T follicular helper cell (primary cell): ENCODE measurements at places on chromosomes 5 and 9.

GRCh38 chr9:125922854-125923253 lies 175.7 kb downstream of the PBX3 start:
- no peak for DNase-seq

- DNase-seq = no peak
These were observed 248.6 kb downstream of the TMEM232 start for GRCh38 chr5:110477911-110478310.

DNA sequence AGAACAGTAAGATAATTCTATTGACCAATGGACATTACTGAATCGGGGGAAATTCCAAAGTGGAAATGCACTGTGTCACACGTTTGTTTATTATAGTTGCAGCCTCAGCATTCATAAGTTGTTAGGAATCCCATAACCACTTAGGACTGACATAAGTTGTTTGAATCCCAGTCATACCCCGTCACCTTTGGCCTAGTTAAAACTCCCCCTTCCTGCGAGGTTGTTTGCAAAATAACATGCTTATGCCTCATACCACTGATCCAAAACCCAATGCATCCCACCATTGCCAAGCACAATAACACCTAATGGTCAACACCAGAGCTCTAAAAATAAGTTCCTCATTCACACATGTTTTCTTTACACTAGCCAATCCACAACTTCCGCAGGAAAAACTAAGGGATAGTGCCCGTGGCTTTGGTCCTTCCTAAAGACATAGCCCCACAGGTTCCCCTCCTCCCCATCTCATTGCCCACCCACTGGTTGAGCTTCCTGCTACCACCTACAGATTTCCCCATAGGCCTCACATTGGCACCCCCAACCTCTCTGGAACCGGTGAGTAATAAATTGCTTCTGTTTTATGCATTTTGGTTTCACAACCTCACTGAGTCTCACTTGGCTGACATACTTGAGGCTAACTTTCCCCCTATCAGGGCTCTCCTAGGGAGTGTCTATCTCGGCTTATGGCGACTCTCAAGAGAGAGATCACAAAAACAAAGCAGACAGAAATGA lies 42.3 kb upstream of the MUSK start:
- no peak for DNase-seq

DNA sequence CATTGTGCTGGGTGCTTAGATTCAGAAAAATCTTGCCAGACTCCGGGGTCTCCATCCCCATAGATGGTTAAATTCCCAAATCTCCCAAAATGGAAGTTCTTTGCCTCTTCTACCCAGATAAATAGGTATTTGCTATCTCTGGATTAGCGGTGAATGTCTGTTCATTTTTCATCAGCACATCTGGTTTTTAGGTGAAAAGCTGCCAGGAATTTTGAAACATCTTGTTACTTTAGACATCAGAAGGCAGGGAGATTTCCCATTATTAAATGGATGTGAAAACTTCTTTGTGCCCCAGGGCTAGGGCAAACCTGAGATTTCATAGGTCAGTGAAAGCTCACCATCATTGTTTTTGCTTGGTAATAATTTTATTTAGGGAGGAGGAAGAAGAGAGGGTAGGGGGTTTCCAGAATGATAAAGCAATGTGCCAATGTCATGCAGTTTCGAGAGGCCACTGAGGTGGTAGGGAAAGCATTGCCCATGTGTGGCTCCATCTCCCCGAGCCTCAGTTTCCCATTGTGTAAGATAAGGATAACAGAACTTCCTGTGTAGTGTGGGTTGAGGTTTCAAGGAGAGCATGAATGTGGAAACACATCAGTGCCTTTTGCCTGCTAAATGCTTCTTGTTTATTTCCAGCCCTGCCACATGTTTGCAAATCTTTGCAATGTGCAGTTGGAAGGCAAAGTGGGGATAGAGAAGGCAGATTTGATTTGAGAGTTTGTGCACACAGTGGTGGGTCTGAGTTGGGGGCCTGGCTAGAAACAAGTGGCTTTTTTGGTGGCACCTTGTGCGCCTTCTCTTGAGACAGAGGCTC lies 147.2 kb upstream of the KLF4 start:
- no peak for DNase-seq

DNA sequence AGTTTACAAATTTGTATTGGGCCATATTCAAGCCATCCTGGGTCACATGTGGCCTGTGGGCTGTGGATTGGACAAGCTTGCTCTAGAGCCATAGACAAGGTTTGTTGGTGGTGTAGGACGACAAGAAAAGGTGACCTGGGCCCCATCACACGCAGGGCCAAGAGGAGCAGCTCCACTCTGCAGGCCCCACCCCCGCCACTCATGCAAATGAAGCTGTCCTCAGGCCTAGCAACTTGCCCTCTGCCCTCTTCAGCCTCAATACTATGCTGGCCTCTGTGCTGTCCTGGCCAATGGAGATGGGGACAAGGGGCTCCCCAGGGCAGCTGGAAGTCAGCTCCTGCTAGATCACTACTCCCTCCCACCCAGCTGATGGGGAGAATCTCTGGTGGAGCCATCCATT lies 55.2 kb upstream of the TMEM252 start:
- no peak for DNase-seq

- DNase-seq = no peak
These were observed 437.3 kb upstream of the ADAMTSL1 start for GRCh38 chr9:18036422-18037187.

DNA sequence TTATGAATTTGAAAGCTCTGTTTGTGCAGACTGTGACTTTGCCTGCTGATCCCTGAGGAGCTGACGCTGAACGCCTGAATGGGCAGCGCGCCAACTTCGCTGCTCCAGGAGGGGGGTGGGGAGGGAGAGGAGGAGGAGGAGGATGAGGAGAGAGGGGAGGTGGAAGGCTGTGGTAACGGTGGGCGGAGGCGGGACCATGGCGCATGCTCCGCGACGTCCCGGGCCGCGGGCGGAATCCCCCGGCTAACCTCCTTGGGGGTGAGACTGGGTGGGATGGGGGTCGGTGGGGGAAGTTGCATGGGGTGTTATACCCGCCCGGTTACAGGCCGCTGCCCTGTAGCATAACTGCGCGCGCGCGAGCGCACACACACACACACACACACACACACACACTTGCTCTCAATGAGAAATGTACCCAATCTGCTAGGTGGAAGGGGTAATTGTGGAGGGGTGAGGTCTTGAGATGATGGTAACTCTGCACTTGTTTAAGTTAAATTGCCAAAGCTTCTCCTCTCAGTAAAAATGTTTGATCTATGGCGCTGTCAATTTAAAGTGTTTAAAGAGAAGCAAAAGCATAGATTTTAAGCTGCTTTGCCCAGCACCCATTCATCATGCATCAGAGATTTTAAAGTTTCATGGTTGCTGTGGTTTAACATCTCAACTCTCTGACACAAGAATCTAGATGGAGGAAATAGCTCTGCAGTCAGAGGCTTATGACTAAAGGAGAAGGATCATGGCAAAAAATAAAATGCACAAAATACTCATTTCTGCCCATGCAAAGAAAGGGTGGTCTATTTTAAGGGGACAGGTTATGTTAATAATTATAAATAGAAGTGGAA lies 76.6 kb upstream of the TBCA start:
- DNase-seq = no peak

DNA sequence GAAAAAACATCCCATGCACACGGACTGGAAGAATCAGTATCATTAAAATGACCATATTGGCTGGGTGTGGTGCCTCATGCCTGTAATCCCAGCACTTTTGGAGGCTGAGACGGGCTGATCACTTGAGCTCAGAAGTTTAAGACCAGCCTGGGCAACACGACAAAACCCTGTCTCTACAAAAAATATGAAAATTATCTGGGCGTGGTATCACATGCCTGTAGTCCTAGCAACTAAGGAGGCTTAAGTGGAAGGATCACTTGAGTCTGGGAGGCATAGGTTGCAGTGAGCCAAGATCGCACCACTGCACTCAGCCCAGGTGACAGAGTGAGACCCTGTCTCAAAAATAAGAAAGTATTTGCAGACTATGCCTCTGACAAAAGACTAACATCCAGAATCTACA lies 68.4 kb downstream of the TTC39B start:
- DNase-seq = no peak

- no peak for DNase-seq
These were observed 130.9 kb downstream of the SNCAIP start for GRCh38 chr5:122442938-122443337.

DNA sequence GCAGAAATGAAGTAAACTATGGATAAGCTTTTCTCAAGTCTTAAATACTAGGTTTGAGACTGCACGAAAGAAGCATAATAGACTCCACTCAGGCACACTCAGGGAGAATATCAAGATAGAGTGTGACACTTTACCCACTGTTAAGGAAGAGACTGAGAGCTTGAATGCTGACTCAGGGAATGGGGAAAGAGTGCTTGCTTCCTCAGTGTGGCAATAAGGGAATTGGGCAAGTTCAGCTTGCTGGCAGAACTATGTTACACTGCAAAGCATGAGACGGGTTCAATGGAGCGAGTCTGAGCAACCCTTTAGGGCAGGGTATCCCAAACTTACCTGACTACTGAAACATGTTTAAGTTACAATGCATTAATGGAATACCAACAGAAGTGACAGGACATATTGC lies 237.7 kb upstream of the MEF2C start:
- DNase-seq = no peak

DNA sequence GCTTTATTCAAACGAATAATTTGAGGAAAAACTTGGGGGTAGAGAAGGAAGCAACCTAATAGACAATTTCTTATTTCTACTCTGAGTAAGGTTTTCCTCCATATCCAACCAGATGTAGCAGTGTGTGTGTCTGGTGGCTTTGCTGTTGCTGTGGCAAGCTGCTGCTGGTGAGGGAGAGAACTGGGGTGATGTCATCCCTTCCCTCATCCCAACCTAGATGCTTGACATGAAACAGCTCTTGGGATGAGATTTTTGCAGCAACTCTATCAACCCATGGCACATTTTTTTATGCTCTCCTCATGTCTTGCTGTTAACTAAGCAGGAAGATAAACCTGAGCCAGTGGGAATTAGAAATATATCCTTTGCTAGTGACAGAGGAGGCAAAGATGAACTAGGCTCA lies 135.8 kb downstream of the PCSK1 start:
- DNase-seq = no peak

GRCh38 chr5:25362799-25363198 lies 718.0 kb upstream of the CDH10 start:
- no peak for DNase-seq

DNA sequence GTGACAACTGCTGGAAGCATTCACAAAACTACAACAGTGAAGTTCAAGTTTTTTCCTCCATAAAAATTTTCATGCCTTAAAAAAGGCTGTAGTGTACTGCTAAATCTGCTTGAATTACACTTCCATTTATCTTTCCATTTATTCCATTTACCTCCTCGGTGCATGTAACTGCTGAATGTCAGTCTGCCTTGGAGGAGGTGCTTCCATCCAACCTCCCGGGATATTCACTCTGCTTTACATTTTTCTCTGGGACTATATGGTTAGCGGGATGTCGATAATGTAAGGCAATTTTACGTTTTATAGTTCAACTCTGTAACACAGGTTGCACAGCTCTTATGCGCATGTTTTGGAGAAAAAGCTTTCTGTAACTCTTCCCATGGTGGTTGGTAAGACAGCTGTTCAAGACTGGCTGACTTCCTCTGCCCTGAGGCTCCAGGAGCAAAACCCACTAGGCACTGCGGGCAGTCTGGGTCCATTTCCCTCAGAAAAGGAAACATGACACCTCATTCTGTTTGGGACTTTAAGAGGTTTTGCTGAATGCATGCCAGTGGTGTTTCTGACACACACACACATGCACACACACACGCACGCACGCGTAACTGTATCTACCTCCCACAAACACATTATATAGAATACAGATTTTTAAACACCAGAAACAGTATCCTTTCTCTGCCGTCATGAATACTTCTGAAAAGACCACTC lies 66.1 kb downstream of the SPTLC1 start:
- DNase-seq = no peak

GRCh38 chr5:186091-187041 lies 4.9 kb upstream of the LRRC14B start:
- no peak for DNase-seq

- DNase-seq = no peak
These were observed 837.1 kb upstream of the ZNF608 start for GRCh38 chr5:125583321-125584139.

DNA sequence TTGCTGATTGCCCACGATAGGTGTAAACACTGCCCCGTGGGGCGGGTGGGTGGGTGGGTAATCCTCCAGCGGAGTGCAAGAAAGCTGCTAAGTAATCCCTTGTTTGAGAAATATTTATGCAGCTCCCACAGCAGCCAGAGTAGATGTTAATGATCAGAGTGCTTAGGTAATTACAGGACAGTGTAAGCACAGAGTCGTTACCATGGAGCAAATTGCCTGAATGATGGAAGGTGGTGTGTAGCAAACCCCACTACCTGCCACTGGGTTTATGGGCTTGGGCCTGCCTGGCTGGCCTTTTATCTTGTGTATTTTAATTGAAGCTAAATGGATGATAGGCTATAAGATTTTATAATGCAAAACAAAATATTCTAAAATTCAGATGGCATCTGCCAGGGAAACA lies 110.0 kb downstream of the COL5A1 start:
- no peak for DNase-seq

DNA sequence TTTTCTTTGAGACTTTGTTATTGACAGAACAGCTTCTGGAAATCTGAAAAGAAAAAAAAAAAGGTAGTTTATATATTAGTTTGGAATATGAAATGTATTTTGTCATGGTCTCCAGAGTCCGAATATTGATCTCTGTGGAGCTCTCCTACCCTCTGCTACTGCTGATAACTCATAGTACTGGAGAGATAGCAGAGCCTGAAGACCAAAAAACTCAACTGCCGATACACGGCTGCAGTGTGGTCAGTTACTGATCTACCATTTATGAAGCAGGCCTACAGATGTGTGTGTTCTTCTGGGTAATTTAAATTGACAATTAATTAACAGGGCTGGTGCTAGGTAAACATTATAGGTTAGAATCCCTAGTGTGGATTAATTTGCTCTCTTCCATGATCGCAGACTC lies 3.8 kb upstream of the FAM120A start:
- DNase-seq = no peak

- DNase-seq = no peak
These were observed 101.1 kb downstream of the RGS3 start for GRCh38 chr9:113564498-113565237.

- no peak for DNase-seq
These were observed 41.0 kb downstream of the KCNT1 start for GRCh38 chr9:135743021-135743420.

- no peak for DNase-seq
These were observed 7.9 kb downstream of the MTRR start for GRCh38 chr5:7876867-7877266.

- peak; percentile 37 for DNase-seq
These were observed 24.5 kb upstream of the MVB12B start for GRCh38 chr9:126301985-126302603.

GRCh38 chr5:34014626-34015025 lies 6.8 kb upstream of the AMACR start:
- no peak for DNase-seq
